Adipocyte (in vitro differentiated cells): ENCODE measurements at places on chromosomes 3 and 15.

DNA sequence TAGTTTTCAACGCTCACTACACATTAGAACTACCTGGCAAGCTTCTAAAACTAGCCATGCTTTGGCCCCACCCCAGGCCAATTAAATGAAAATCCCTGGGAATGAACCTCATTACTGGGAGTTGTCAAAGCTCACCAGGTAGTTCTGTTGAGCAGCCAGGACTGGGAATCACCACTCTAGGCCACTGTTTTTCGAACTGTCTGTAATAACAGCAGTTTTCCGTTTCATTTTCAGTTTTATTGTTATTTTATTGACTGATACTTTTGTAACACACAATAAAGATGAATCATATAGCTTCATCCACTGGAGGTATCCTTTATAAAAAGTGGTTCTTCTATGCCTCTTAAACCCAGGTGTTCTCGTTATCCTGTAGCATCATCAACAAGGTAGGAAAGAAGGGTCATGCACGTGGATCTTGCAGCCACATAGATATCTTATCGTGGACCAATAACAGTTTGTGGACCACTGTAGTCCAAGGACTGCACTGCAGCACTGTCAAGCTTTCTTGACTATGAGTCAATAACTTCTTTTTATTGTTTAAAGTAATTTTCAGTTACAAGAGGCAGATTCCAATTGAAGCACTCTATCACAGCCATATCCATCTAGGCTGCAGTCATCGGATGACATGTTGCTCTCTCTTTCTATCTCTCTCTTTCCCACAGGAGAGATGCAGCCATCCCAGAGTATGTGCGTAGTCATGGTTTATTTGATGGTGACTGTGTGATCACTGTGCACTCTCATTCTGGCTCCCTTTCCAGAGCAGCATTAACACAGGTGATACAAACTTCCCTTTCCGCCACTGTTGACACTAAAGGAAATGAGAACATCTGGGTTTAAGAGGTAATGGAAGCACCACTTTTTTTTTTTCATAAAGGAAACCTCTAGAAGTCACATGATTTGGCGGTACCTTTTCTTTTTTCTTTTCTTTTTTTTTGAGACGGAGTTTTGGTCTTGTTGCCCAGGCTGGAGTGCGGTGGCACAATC, 39.0 kb upstream of the BLM start:
- no peak for DNase-seq

- DNase-seq = no peak
Measured at GRCh38 chr3:13054341-13055285, 18.6 kb downstream of the IQSEC1 start.

DNA sequence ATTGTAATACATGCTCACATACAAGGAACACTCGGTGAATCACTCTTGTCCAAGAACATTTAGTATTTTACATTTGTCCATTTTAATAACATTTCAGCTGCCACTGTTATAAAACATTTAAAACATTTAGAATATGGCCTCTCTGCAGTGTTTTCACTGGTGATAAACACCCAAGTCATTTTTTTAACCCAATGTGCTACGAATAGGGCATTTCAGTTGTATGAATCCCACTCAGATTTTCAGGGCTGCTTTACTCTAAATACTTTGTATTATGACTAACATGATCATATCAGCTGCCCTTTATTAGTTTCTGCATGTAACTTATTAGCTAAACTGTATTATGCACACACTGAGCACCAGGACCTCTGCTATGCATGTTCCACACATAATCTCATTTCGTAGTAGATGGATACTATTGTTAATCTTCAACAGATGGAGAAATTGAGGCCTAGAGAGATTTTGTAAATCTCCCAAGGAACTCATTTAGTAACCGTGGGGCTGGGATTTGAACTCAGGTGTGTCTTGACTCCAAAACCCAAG, 148.6 kb upstream of the CDIN1 start:
- DNase-seq = no peak

GRCh38 chr15:39025321-39025720, 460.7 kb upstream of the RASGRP1 start:
- DNase-seq = peak; percentile 81

DNA sequence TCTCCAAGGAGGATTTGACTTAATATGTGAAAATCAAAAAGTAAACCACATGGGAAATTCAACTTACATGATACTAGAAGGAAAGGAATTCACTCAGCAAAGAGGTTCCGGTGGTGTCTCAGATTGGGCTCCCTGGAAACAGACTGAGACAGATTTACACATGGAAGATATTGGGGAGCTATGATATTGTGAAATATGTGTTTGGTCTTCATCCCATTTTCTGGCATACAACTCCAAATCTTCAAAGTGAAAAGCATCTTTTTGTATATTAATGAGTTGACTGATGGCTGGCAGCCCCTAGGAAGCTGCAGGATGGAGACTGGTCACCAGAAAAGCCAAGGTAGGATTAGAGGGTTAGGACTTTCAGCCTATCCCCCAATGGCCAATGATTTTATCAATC, 29.3 kb downstream of the GRK7 start:
- DNase-seq = no peak

GRCh38 chr3:156599089-156599874, 44.4 kb upstream of the SSR3 start:
- no peak for DNase-seq

DNA sequence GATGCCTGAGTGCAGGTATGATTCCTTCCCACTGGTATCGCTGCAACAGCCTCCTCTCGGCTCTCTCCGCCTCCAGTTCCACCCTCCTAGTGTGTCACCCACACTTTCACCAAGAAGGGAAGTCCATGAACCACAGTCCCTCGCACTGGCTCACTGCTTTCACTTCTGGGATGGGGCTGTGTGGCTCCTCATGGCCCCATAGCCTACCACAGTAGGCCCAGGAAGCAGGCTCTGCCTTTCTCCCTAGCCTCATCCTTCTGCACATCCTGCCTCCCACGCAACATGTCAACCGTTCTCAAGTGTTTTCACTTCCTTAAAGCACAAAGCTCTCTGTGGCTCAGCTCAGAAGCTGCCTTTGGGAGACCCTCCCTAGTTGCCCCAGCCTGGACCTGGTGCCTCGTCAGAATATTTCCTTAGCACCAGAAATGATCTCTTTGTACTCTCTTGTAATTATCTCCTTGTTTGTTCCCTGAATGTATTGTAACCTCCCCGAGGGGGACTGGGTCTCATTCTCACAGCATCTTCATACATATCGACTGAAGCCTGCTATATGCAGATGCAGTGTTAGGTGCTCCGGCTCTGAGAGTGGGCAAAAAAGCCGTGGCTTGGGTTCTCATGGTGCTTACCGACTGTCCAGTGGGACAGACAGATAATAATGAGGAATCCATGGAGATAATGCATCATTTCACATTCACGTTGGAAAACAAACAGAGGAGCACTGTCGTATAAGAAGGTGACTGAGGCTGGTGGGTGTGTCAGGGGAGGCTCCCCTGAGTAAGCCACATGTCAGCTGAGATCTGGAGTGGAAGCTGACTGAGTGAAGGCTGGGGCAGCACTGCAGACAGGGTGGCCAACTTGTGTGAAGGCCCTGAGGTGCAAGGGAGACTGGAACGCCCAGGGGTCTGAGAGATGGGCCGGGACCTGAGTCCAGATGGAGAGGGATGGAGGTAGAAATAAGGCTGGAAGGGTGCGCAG, 107.1 kb downstream of the DGKG start:
- DNase-seq = no peak

- no peak for DNase-seq
Measured at GRCh38 chr15:78573416-78573815, 8.1 kb downstream of the CHRNA5 start.

DNA sequence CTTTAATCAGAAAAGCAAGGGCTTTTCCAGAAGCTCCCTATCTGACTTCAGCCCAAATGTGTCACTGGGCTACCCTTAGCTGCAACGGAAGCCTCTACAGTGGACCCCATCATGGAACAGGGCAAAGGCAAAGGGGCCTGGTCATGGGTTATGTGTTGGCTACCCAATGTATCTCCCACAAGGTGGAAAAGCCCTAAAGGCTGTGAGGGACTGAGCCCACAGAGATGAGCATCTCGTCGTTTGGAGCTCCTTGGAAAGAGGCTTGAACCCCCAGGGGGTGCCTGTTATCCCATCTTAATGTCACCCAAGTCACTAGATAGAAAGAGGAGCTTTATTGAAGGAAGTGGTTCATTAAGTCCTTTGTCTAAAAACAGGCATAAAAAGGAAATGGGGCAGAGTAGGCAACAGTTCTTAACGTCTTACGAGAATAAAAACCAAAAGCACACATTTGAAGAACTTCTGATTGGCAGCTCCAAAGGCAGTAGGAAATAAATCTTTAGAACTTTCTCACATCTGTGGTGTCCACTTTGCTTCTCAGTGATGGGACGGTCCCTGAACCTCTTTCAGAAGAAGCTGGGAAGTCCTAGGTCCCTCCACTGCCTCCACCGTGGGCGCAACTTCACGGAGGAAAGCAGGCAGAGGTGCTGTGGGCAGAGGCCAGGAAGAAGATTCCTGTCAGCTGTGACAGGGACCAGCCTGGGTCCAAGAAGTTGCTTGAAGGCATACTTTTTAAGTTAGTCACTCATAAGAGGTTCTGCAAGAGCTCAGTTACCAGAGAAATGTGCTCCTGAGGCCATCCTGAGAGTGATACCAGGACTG, 93.7 kb downstream of the MYLK start:
- peak; percentile 53 for DNase-seq
